ENCODE measurements at places on chromosomes 3 and 15. TPM values are rescaled to one million over a fixed set of nuclear protein-coding genes. Genes with fewer than 3 reads are reported as not detected.

GRCh38 chr3:43353923-43354670, 67.8 kb downstream of the SNRK start:
- no peak for DNase-seq

GRCh38 chr15:57015897-57016296, 97.5 kb downstream of the TCF12 start:
- DNase-seq: no peak

DNA sequence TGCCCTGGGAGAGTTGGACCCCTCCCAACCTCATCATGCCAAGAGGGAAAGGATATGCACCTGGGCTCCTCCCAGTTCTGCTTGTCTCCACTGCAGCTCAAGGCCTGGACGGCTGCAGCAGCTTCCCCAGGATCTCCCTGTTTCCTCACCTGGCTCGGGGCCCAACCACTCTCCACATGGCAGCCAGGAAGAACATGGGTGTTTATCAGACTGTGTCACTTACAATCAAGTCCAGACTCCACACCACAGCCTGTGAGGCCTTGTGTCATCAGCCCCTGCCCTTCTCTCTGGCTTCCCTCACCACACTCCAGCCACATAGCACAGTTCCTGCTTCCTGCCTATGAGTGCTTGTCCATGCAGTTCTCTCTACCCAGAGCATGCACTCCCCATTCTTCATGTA, 534.4 kb downstream of the EPHB1 start:
- no peak for DNase-seq

- DNase-seq: no peak
These were observed 73.5 kb downstream of the EDEM1 start for GRCh38 chr3:5260992-5261501.

GRCh38 chr3:157300094-157300493, 136.6 kb upstream of the PTX3 start:
- no peak for DNase-seq

DNA sequence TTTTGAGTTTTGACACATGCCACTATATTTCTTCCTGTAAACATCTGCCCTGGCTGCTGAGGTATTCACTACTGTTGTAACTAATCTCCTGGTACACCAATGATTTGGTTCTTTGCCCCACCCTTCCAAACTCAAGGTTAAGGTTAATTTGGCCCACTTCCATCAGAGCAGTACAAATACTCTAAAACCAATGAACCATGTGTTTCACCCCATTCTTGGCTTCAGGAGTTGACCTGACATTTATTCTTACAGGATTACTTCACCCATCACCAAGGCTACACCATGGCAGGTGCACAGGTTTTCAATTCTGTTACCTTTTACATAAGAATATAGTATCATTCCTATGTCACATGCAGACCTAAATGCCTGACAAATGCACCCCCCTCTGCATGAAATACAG, 1179.9 kb downstream of the ZPLD1 start:
- no peak for DNase-seq

- DNase-seq: peak; percentile 69
These were observed 6.2 kb downstream of the STIMATE start for GRCh38 chr3:52891164-52891563.

GRCh38 chr3:194508491-194509453, 22.0 kb upstream of the ATP13A3 start:
- no peak for DNase-seq

DNA sequence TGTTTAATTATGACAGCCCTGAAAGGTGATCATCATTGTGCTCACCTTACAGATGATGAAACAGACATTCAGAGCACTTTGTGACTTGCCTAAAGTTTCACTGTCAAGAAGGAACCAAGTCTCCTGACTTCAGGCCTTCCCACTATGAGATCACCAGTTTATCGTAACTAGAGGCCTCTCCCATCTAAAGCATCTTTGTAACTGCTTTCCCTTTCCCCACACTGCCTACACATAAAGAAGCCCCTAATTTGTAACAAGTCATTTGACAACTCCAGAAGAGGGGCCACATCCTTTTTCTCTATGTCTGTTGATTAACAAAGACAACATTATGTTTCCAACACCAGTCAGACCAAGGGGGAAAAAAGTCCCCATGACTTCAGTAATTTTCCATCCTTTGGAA, 1.1 kb downstream of the KLHL6 start:
- DNase-seq: no peak

DNA sequence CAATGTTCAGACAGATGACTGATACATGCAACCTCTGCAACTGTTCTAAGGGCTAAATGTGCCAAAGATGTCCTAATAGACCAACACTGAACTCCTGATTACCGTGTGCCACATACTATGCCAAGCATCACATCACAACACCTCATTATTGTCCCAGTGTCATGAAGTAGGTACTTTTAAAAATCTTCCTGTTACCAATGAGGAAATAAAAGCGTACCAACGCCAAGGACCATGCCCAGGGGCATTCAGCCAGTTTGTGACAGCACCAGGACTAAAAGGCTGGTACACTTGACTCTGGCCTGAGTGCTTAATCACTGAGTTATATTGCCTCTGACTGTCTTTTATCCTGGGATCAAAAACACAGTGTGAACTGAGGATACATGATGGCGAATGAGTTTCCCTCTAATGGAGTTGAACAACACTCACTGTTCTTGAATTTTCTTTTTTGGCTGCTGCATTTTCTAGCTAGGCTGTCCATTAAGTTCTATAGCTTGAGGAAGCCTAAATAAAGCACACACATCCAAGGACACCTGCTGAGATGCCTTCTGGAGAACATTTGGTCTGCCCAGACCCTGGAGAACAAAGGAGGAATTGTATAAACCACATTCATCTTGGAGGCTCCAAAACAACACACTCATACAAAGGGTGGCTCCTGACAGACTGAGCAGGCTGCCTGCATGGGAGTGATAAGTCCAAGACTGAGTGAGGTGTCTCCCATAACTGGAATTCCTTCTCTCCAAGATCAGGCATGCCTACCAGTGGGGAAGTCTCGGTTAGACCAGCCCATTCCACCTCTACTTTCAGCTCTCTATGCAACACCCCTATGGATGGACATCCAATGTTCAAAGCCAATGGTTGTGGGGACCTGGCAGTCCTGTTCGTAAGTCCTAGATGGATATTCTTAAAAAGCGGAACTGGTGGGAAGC, 126.7 kb upstream of the PRICKLE2 start:
- no peak for DNase-seq

DNA sequence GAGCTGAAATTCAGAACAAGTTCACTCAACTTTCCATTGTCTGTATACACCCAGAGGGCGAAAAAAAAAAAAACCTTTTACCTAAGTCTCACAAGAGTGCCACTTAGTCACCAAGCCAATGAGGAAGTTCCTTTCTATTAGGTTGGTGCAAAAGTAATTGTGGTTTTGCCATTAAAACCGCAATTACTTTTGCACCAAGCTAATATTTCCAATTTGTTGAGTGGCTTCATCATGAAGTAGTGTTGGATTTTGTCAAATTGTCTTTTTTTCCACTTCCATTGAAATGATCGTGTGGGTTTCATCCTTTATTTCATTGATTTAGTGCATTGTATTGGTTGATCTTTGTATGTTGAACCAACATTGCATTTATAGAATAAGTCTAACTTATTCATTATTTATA, 253.9 kb downstream of the ZIC4 start:
- DNase-seq: no peak

DNA sequence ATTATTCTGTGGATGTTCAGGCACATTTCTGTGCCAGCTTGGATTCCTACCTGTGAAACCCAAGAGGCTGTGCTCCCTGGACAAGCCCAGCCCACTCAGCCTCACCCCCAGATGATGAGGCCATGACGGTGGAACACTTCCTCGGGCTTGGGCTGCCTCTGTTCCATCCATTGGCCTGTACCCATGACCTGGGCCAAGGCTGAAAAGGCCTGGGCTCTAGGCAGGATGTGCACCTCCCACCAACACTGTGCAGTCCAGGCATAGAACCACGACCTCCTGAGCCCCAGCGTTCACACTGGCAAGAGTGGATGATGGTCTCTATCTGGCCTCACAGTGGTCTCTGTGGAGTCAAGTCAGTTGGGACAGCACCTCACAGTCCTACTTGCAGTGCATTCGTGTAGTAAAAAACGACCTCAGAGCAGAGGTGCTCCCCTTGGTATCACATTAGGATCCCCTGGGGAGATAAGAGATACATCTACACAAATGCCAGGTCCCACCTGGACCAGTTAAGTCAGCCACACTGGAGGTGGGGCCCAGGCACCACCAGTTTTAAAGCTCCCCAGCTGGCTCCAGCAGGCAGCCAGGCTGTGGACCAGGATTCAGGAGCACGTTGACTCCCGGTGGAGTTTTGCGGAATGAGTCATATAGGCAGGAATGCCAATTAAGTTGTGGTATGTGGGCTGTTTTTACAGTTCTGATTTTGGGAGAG, 39.0 kb upstream of the IGF1R start:
- DNase-seq: no peak

GRCh38 chr15:47196048-47196447, 521.3 kb upstream of the SEMA6D start:
- peak; percentile 89 for DNase-seq

- DNase-seq: no peak
These were observed 20.6 kb downstream of the CCDC13 start for GRCh38 chr3:42752441-42752840.

DNA sequence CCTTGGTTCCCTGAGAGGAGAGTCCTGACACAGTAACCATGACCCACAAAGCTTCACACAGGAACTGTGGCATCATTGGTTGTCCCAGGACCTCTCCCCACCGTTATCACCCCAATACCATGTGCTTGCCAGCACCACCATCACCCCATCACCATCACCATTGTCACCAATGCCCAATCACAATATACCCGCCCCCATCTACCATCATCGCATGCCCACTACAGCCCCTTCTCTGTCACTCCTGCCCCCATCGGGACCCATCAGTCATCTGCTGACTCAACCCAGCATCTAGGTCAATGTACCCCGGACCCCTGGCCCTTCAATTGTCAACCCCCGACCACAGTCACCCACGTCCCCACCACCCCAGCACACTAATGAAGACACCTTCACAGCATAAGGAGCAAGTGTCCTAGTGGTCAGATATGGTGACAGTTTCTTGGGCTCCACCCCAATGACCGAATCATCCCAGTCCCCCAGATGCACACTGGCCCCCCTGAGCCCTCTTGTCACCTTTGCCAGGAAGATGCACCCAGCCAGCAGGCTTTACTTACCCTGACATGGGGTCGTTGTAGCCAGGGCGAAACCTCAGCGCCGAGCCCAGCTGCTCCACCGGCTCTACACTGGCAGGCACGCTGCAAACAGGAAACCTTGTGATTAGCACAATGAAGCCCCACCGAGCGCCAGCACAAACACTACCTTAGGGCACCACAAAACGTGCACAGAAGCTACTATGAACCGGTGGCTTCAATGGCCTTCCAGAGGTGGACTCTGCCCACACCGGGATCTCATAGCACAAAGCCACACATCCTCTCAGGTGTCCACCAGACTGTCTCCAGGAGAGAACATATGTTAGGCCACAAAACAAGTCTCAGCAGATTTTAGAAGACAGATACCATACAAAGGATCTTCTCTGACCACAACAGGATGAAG, 25.1 kb downstream of the SHISA5 start:
- no peak for DNase-seq

LIPC gene
- polyA plus RNA-seq: 0.24 TPM

GOLGA8J gene
- polyA plus RNA-seq: not detected

MOBP gene
- polyA plus RNA-seq: 0.17 TPM

PCOLCE2 gene
- 15.5 TPM for polyA plus RNA-seq
